Right lobe of liver (tissue), 6 donors: ENCODE measurements at places on chromosomes 13 and 19. TPM values are rescaled to one million over a fixed set of nuclear protein-coding genes. Genes with fewer than 3 reads are reported as not detected.

RTBDN gene
- total RNA-seq: not detected

F2RL3 gene
- 0.07 TPM for total RNA-seq

- DNase-seq: no peak
- no peaks in the 10 kb centered on the region for H3K4me1 ChIP-seq
- no peak overlapping the region for H3K27ac ChIP-seq
- no peaks in the 10 kb centered on the region for H3K27me3 ChIP-seq
- H3K36me3 ChIP-seq: no peaks in the 10 kb centered on the region
Observed at GRCh38 chr19:23802290-23802689, 43.6 kb upstream of the ZNF681 start.

DNA sequence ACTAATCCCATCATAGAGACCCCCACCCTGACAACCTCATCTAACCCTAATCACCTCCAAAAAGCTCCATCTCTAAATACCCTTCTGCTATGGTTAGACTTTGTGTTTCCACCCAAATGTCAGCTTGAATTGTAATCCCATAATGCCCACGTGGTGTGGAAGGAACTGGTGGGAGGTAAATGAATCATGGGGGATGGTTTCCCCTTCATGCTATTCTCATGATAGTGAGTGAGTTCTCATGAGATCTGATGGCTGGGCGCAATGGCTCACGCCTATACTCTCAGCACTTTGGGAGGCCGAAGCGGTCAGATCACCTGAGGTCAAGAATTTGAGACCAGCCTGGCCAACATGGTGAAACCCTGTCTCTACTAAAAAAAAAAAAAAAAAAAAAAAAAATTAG, 2.6 kb downstream of the VMAC start:
- no peak overlapping the region for H3K27ac ChIP-seq
- no peaks in the 10 kb centered on the region for H3K36me3 ChIP-seq
- no peaks in the 10 kb centered on the region for H3K27me3 ChIP-seq

DNA sequence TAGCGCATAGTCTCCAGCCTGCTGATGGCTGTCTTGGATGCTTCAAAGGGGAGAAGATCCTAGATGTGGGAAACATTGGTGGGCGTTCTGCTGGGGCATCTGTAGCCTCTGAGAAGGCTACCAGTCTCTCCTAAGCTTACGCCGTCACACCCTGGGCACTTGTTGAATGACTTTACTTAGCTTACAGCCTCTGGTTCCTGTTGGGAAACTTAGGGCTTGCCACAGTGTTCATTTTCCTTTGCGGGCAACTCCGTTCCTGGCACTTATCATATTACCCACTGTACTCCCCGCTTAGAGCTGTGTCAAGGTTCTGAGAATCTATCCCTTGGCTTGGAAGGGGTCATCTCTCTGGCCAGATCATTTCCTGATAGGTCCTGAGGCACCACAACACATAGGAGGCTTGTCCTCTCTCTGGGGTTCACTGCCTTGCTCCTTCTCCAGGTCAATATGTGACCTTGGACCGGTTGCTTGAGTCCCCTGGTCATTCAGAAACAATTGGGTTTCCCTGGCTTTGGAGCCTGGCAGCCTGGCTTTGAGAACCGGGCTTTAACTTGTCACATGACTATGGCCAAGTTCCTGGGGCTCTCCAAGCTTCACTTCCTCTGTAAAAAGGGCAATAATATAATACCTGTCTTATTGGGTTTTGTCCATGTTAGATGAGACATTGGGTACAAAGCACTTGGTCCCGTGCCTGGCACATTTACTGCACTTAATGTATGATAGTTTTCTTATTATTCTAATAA, 20.5 kb upstream of the ALOX5AP start:
- no peak overlapping the region for H3K27ac ChIP-seq
- no peak for DNase-seq
- no peaks in the 10 kb centered on the region for H3K36me3 ChIP-seq
- H3K4me3 ChIP-seq: no peak overlapping the region
